ENCODE measurements at places on chromosomes 16 and 17.

- DNase-seq: no peak
Measured at GRCh38 chr16:88943131-88943664, 33.8 kb downstream of the CBFA2T3 start.

- peak; percentile 82 for DNase-seq
Measured at GRCh38 chr17:1241929-1242328, 28.3 kb upstream of the BHLHA9 start.

GRCh38 chr17:73340093-73340596 is 28.3 kb upstream of the CDC42EP4 start:
- DNase-seq: no peak

DNA sequence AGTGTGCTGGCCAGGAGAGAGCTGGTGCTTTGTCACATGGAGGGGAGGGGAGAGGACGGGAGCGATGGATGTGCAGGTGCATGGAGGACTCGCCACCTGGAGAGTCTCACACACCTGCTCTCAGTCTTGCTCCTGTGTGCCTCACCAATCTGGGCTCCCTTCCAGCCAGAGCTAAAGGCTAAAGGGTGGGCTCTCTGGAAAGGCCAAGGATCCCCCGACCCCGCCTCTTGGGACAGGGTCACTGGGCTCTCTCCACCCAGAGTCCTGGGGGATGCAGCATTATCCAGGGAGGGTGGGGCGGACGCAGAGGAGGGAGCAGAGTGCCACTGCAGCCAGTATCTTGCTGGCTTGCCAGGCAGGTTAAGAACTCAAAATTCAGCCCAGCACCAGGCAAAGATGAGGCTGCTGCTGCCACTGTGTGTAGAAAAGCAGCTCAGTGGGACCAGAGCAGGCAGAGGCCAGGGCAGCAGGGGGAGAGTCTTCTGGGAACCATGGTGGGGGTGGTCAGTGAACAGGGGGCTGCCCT is 5.4 kb upstream of the STAT5B start:
- DNase-seq: peak; percentile 72

DNA sequence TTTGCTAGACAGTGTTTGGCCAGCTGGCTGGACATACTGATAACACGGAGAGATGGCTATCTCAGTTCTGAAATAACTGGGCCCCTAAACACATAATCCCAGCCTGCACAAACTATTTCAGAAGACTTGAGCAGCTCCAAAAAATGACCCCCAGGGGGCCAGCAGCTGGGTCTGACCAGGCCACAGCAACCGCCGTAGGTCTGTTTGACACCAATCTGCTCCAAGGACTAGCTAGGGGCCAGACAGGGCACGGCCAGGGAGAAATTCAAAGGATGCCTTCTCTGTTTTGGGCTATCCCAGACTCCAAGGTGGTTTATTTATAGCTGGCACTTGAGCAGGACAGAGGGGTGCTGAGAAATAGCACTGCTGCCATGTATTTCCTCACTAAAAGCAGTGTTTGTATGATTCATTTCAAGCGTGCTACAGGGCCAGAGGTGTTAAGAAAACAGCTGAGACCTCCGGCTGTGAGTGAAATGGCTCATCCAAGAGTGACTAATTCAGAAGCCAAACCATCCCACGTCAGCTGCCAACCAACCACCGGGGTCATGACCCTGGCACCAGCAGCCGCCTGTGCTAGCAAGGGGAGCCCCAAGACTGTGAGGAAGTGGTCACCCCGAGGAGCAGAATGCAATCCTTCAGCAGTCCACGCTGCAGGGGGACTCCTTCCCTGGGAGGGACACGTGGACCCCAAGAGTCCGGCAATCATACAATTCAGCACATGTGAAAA is 5.7 kb downstream of the GGA2 start:
- DNase-seq: no peak

GRCh38 chr17:30780343-30780742 is 44.1 kb downstream of the CRLF3 start:
- no peak for DNase-seq

DNA sequence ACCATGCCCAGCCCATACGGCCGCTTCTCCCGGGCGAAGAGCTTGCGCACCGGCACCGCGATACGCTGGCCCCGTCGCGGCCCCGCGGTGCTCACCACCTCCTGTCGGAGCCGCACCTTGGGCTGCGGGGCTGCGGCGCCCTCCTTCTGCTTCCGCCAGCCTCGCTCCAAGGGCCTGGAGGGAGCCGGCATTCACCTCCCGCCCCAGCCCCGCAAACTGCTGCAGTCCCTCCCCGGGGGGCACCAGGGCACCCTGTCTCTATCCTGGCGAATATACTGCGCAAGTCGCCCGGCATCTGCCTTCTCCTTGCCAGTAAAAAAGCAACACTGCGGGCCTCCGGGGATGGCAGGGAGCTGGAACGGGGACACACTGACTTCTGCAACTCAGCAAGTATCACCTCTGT is 8.3 kb downstream of the SNRNP25 start:
- no peak for DNase-seq

DNA sequence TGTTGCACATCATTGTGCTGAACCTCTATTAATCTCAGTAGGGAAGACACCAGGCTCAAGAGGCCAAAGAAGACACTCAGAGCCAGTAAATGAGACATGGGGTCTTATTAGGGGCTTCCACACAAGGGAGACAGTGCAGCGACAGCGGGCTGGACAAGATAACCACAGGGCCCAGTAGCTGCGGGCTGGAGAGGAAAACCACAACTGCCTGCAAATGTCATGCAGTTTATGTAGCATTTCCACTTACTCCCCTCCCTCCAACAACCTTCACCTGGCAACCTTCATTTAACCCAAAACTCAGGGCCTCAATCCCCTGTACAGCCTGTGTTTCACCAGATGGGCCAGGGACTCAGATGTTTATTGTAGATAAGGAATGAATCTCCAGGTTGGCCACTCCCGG is 185.6 kb downstream of the UTP18 start:
- DNase-seq: no peak

GRCh38 chr16:56631832-56632155 is 665 bp upstream of the MT1M start:
- no peak for DNase-seq

- no peak for DNase-seq
Measured at GRCh38 chr16:58393138-58393504, 850 bp downstream of the GINS3 start.

GRCh38 chr16:87288753-87289362 is 28.3 kb downstream of the C16orf95 start:
- DNase-seq: no peak

DNA sequence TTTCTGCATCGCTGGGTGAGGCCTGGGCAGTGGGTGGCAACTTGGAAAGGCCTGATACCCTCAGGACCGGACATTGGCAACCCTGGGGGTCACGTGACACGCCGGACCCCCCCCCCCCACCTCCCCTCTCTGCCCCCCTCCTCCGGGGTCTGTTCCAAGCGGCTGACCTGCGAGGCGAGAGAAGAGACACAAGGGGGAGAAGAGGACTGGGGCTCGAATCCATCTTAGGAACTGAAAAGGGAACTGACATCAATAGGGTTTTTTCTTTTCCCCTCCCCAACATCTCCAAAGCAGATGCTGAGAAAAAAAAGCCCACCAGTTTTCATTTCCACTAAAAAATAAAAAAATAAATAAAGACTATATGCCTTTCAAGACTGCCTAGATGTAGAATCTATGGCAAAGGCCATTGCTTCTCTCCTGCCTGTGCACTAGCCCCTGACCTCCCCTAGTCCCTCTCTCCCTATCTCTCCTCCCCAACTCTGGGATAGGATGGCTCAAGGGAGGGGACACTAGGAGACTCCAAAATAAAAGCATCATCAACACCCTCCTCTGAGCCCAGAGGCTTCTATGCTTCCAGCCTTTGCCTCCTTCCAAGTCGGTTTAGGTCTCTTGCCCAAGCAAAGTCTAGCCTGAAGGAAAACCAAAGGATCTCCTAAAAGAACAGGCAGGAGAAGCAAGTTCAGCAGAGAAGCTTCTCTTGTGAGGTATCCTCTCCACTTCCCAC is 7.7 kb upstream of the HOXB2 start:
- DNase-seq: no peak

- no peak for DNase-seq
Measured at GRCh38 chr17:9684955-9685621, 39.8 kb downstream of the USP43 start.

DNA sequence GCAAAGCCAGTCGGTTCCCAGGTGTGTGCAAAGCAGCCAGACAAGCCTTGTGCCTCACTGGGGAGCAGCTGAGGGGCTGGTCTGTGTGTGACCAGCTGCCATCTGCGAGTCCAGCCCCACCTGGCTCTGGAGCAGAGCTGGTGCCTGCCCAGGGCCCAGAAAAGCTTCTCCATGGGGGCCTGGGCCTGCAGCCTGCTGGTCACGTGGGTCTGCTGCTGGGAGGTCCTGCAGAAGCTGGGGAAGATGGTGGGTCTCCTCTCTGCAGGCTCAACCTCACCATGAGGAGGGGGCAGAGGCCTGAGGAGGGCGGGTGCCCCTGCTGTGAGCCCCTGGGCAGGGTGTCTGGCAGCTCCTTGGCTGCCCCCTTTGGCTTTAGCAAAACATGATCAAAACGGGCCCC is 71.9 kb downstream of the ENGASE start:
- no peak for DNase-seq

DNA sequence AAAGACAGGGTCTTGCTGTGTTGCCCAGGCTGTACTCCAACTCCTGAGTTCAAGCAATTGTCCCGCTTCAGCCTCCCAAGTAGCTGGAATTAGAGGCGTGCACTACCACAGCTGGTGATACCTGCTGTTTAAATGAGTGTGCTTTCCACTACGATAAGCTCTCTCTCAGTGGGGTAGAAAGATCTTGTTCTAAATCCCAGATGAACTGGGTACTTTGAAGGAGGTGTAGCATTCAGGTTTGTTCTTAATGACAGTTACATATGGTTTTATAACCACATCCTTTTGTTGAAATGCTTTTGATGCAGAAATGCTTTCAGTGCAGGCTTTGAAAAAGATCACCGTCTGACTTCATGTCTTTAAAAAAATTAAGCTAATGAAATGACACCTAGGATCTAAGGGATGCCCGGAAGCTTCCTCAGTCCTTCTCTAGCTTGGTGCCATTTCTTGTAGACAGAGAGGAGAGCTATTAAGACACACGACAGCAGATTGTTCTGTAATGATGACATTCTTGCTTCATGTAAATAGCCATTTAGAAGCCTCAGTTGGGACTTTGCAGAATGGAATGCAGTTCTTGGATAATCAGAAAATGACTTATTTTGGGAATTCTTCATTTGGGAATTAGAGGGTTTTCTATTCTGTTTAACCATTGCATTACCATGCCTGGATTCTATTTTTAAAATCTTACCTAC is 19.5 kb downstream of the PMM2 start:
- DNase-seq: no peak

DNA sequence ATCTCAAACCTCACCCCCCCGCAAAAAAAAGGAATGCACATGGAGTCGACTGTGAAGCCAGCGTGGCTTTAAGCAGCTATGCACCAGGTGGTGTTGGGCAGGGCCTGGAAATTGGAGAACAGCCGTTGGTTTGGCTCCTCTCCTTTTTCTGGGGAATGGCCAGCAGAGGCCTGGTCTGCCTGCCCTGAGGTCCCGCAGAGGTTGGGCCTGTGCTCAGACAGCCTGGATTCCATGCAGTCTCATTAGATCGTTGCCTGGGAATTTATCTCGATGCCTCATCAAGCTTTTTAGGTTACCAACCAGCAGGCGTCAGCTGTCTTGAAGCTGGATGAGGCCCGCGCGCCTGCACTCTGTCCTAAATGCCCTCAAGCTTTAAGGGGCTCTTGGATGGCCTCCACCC is 9.8 kb downstream of the SLC12A3 start:
- DNase-seq: no peak

DNA sequence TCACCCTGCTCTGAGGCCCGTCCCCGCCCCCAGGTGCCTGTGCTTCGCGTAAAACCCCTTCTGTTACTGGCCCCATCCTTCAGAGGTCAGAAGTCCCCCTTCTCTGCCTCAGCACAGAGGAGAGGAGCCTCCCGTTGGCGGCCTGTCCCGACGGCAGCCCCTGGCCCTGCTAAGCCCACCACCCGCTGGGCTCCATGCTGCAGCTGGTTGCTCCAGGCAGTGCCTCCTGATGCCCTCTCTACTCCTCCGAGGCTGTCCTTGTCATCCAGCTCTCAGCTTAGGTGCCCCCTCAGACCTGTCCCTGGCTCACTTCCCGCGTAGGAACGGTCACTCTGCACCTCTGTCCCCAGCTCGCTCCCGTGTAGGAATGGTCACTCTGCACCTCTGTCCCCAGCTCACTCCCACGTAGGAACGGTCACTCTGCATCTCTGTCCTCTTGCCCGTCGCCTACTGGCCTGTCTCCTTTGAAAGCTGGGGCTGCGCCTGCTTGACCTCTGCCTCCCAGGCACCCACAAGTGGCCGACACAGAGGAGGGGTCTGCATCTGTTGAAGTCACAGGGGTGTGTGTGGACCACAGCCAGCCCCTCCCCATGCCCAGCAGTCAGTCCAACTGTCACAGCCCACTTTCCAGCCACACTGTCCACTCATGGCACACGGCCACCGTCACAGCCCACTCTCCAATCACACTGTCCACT is 31.7 kb upstream of the ZC3H18 start:
- DNase-seq: no peak

- DNase-seq: peak; percentile 13
Measured at GRCh38 chr16:84088695-84089395, 27.9 kb downstream of the MBTPS1 start.

GRCh38 chr16:54829691-54830090 is 101.0 kb upstream of the IRX5 start:
- DNase-seq: no peak

DNA sequence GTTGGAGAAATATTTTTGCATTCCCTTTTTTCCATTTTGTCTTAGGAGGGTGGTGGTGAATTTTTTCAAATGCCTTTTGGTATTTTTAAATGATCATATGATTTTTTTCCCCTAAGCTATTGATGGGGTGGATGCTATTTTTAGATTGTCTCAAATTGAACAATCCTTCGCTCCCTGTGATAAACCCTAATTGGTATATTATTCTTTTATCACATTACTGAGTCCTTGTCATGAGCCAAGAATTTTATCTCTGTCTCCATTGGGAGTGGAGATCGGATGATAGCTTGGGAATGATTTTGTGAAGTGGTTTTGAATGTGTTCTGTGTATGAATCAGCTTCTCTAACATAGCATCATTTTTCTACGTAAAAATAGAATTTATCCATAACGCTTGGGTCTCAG is 15.4 kb downstream of the NECAB2 start:
- no peak for DNase-seq

DNA sequence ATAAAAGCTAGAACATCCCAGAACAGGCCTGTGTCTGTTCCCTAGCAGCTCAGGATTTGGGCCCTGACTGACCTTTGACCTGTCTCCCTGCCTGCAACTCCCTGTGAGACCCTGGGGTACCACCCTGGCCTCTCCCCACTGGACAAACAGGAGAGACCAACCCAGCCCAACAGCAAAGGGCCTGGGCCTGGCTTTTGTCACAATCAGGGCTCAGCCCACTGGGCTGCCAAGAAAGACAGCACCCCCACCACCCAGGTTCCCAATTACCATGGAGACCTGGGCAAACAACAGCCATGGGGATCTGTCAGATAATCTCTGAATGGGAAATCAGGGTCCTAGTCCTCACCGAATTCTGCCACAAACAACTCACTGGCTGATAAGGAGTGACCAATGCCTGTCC is 11.1 kb downstream of the PLLP start:
- no peak for DNase-seq

DNA sequence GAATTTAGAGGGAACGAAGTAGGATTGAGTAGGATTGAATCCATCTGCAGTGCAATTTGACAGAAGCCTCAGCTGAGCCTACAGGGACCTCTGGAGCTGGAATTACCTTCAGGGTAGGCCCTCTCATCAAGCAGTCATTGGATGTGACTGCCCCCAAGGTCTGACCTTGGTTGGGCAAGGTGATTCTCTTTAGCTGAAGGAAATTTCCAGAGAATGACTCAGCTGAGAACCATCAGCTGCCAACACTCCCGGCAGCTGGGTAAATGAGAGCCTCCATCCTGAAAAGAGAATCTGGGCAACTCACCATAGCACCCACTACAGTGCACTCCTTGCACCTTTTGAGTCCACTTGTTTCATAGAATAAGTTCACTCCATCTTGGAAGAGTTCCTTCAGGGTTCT is 113.5 kb upstream of the MED13 start:
- DNase-seq: no peak
